CD4-positive, CD25-positive, alpha-beta regulatory T cell (primary cell): ENCODE measurements at places on chromosomes 4 and X.

- no peak for DNase-seq
These were observed 339.2 kb downstream of the TMA16 start for GRCh38 chr4:163833669-163834068.

DNA sequence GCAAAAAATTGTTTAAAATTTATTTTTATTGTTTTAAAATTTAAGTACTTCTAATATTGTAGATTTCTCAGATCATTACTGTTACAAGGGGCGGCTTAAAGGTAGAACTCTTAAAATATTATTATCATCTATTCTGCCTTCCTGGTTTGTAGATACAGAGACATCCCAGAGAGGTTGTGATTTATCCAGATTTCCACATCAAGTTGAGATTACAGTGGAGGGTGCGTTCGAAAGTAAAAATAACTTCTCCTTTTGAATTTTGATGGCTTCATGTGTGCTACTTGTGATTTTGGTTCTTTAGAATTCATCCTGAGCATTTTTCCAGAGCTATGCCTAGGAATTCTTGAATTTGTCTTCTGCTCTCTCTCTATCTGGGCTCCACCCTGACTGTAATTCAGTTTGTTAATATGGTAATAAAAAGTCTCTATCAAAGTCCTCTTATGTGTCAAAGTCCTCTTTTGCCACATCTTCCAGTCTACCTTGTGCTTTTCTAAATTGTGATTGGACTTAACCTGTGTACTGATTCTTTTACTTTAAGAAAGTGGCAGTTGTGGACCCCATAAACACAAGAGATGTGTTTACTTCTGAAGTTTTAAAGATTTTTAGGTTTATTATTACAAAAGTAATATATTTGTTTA is 37.2 kb downstream of the CLCN3 start:
- DNase-seq = no peak

- no peak for DNase-seq
These were observed 12.6 kb downstream of the PPEF2 start for GRCh38 chr4:75889537-75890199.

DNA sequence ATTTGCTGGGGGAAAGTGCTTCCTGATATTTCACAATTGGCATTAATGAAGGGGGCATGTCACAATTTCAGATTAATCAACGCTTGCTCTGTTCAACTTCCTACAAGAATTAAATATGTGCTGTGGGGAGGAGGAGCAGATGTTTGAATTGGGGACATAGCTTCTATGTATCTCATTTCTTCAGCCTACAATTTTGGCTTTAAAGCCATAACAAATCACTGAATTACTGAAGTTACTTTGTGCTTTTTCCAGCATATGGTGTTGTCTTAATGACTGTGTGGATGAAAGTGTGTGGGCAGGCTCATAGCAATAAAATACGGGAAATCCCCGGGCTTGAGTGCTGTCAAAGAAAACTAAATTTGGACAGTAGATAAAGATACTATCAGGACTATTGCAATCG is 813 bp downstream of the TLR7 start:
- no peak for DNase-seq

DNA sequence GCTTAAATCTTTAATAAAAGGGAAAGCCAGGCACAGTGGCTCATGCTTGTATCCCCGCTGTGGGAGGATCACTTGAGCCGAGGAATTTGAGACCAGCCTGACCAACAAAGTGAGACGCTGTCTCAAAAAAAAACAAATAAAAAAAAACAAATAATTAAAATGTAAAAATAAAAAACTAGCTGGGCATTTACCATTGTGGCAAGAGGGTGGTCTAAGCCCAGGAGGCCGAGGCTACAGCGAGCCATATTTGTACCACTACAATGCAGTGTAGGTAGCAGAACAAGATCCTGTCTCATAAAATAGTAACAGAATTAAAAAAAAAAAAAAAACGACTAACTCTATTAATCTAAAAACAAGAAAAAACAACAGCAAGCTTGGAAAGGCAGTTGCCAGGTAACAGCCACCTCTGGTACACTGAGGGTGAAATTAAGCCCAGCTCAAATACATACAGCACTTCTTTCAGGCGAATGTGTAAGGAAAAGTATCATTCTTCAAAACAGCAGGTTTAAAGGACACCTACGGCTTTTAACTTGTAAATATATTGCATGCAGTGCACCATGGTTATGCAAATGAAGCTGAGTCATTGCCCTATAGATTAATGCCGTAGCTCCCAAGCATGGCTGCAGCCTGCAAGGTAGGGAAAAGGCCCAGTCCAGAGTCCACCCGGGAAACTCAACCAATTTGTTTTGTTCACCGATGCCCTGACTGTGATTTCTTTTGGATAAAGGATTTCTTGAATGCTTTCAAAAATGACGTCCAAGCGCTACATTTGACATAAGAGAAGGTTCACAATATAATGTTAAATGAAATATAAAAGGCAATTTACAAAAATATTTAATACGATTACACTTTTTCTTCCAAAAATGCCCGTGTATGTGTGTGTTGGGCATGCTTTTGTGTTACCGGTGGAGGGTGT is 14.5 kb upstream of the TXLNG start:
- no peak for DNase-seq

DNA sequence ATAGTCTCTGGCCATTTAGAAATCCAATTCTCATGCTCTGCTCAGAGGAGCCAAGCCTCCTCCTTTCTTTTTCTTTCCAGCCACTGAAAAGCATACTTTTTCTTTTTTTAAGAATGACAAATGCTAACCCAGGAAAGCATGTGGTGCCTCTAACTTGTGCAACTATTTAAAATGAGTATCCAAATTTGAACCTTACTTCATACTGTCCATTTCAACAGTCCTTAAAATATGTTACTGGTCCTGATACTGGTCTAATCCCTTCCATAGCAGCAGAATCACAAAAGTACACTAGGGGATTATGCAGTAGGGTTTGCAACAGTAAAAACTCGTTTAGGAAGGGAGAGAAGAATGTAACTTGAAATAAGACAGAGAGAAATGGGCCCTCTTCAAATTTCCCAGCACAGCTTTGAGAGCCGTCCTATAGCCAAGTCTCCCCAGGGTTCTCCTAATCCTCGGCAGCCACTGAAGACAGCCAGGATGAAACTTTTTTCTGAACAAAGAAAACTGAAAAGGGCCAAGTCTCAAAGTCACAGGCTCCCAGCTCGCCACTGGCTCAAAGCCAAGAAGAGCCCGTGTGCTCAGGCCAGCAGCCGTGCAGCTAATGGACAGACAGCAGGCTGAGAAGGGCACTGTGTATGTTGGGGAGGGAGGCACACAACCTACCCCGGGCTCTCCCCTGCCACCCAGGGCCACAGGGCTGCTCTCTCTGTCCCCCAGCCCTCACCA is 39.5 kb downstream of the GPC4 start:
- DNase-seq = no peak

DNA sequence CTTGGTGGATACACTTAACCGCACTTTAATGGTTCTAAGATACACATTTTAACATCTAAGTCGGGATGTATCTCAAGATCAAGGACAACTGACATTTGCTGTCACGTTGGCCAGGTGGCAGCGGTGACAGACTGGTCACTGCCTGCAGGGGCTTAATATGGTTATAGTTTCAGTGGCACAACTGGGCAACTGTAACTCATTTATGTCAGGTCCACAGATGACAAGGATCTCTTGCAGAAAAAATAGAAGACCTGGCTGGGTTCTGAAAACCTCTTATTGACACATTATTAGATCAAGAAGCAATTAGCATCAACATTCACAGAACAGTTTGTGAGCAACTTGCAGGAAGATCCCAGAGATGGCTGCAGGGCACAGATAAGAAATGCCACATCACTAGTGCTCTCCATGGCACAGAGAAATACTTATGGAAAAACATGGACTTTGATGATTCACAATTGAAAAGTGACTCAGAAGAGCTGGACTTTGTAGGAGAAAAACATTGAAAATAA is 99.6 kb upstream of the SORBS2 start:
- DNase-seq = no peak

DNA sequence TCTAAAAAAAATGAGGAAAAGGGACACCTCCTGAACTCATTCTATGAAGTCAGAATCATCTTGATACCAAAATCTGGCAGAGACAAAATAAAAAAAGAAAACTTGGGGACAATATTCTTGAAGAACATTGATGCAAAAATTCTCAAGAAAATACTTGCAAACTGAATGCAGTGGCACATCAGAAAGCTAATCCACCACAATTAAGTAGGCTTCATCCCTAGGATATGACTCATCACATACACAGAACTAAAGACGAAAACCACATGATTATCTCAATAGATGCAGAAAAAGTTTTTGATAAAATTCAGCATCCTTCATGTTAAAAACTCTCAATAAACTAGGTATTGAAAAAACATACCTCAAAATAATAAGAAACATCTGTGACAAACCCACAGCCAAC is 98.3 kb downstream of the FAM47B start:
- no peak for DNase-seq

GRCh38 chr4:98614662-98615061 is 43.7 kb downstream of the TSPAN5 start:
- DNase-seq = no peak

DNA sequence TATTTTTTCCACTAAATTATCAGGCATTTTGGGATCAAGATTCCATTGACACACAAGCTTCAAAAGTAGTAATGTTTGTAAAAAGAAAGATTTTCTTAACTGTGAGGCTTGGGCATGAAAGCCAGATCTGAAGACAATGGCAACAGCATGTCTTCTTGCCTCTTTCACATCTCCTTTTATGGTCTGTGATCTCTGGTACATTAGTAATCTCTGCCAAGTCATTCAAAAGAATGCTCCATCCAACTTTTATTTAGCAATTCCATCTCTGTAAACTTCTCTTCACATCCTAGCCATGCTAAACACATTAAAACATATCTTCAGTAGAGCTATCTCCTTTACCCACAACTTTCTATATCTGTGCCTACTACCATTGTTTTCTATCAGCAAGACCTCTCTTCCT is 465.4 kb downstream of the FAT4 start:
- DNase-seq = no peak

GRCh38 chrX:9383655-9384054 is 81.2 kb upstream of the TBL1X start:
- DNase-seq = no peak

GRCh38 chr4:87423317-87424098 is 1.1 kb downstream of the NUDT9 start:
- peak; percentile 26 for DNase-seq

- DNase-seq = no peak
These were observed 23.5 kb upstream of the GALNT7 start for GRCh38 chr4:173145131-173145530.

DNA sequence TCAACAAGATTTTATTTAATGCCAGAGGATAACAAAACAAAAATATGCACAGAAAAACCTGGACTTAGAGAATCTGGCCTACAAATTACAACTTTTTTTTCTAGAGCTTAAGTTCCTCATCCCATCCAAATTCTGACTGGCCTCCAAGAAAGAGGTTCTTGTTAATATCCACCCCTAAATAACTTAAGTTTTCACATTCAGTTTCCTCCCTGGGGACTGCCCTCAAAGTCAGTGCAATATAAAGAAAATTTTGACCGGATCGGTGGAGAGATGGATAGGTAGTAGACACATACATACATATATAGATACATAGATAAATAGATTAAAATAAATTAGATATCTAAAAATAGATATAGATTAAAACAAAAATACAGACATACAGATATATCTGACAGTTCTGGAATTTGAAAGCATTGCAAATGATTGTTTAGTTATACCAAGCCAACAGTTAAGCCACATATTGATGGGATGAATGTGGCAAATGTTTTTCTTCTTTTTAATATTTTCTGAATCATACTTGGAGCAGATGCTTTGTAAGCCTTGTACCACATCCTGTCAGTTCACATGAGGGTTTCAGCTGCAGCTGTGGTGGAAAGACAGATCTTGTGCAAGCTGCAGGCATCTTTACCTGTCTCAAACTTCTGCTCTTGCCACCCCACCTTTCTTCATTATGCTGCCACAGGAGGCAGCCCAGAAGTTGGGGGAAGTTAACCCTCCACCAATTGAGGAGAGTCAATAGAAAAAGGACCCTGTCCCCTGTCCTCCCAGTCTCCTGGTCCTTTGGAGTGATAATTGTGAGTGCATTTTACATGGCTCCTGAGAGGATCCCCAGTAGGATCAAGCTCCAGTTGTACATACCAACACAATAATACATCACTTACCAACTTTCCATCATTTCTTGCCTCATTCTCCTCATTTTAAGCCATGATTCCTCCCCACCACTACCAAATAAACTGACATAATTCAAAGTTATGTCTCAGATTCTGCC is 58.5 kb upstream of the PRDM8 start:
- DNase-seq = peak; percentile 18

DNA sequence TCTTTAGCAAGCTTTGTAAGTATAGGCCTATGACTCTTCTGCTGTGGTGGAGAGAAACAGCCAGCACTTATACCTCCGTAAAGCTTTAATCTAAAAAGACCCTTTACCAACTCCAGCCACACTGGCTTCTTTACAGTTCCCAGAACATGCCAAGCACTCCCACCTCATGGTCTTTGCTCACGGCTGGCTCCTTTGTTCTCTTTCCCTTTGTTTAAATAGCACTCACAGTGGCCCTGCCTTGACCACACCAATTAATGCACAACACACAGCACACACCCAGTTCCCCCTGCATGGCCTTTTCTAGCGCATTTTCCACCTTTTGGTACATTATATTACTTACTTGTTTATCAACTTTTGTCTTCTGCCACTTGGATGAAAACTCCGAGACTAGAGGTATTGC is 18.9 kb downstream of the PPID start:
- DNase-seq = no peak

- DNase-seq = no peak
These were observed 77.4 kb upstream of the PRSS48 start for GRCh38 chr4:151199319-151200190.

- no peak for DNase-seq
These were observed 52.4 kb downstream of the HPGDS start for GRCh38 chr4:94290245-94290644.

DNA sequence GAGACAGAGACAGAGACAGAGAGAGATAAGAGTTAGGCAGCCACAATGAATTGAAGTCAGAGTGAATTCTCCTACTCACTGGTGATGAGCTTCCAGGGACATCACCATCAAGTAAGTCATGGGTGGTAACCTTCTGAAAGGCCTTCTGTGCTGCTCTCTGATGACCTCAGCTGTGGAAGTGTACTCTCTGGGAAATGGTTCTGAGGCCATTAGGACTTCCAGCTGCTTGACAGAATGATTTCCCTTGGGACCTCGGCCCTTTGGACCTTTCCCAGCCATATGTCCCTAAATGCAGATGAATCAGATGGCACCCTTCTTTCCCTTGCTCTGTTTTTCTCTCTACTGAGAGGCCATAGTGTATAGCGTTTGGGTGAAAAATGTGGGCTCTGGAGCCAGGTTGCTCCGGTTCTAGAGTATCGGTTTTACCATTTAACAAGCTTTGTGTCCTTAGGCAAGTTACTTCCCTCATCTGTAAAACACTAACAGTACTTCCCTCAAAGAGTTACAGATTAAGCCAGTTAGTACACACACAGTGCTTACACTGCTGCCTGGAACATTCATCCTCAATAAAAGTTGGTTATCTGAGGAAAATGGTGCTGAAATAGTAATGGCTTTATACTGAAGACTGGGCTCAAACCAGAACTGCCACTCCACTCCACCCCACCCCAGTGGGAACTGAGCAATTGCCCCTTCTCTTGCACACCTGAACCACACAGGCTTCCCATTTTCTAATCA is 7.6 kb downstream of the SEPTIN11 start:
- no peak for DNase-seq

GRCh38 chr4:153713866-153714646 is 30.0 kb downstream of the TLR2 start:
- DNase-seq = no peak

- DNase-seq = no peak
These were observed 20.6 kb downstream of the SH3KBP1 start for GRCh38 chrX:19866626-19867410.

- DNase-seq = no peak
These were observed 697.4 kb downstream of the TRAM1L1 start for GRCh38 chr4:116387937-116388474.

GRCh38 chr4:147994491-147995385 is 262.9 kb downstream of the ARHGAP10 start:
- DNase-seq = no peak
